ENCODE measurements at places on chromosomes 3 and 15.
A peak's percentile ranks its signal among the peaks of the same experiment; 100 is the strongest.

GRCh38 chr3:29080967-29081366, 199.9 kb upstream of the RBMS3 start:
- DNase-seq: no peak

DNA sequence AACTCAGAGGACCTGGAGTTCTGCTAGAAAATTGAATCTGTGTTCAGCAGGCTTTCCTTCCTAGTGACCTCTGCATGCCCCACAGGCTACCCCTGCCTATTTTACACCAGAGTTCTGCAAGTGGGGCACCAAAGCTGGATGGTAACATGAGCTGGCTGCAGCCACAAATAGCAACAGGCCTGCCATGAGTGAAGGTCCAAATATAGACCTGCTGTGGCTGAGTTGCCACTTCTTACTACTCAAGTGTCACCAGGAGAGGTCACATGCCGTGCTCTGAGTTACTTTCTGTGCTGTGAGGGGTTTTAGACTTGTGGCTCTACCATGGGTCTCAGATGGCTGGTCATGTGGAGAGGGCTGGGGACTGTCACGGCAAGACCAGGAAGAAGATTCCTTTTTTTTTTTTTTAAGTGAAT, at the start of gene FSD2:
Gene FSD2, minus strand, starts transcription at position 76 of the 413 bp plus-strand sequence. CDS start 18,679 bp downstream, outside the sequence.
- no peak for DNase-seq

GRCh38 chr15:64193971-64194370, 31.1 kb upstream of the PPIB start:
- DNase-seq: no peak

DNA sequence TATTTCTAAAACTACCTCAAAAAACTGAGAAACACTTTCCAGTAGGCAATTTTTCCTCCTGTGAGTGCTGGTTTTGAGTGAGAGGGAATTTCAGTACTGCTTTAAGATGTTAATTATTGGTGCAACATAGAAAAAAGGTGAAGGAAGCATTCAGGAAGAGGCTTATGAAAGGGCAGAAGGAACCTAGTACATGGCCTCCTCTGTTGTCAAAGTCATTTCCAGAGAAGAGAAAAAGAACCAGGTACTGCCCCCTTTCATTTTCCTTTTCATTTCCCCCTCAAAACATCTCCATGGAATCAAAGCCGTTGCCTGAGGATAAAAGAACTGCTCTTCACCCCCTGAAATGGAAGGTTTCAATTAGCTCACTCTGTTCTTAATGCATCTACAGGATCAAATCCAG, 19.8 kb downstream of the RARRES1 start:
- DNase-seq: no peak

DNA sequence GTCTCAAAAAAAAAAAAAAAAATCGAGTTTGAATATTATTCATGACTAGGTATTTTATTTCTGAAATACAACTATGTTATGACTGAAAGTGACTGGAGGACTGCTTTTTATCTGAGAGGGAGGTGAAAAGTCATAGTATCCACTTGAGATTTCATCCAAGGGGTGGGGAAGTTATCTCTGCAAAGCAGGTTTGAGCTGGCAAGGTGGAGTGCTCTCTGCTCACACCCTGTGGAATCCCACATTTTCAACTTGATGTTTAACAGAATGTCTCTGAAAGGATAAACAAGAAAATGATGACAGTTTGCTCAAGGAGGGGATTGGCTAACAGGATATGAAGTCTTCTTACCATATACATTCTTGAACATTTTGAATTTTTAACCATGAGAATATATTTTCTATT, 27.3 kb upstream of the SEC62 start:
- DNase-seq: no peak

GRCh38 chr3:108342837-108343486, 46.6 kb downstream of the HHLA2 start:
- no peak for DNase-seq

- DNase-seq: no peak
Measured at GRCh38 chr3:149366941-149367840, 10.3 kb downstream of the TM4SF1 start.

GRCh38 chr3:9976721-9977709, 9.6 kb downstream of the EMC3 start:
- peak; percentile 22 for DNase-seq

- no peak for DNase-seq
Measured at GRCh38 chr3:197027151-197027895, 2.3 kb downstream of the MELTF start.

DNA sequence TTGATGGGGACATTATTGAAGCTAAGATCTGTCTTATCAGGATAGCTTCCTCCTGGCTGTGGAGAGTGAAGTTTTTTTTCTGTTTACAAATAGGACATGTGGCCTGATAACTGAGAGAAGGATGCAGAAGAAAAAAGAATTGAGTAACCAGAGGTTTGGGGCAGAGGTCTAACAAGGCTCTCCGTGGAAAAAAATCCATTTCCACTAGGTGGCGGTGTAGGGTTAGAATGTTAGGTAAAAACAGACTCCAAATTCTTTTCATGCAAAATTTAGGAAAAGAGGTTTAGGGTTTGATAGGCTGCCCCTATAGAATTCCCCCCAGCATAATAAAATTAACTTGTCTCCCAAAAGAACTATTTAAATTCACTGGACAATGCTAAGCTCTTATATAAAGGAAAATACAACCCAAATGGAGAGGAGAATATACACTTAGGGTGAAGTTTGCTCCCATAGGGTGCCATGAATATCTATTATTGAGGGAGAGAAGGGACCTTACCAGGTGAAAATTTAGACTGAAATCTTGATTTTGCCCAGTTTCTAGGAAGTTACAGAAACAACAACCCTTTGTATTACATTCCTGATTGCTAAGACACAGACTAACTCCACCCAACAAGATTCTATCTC, 1560.4 kb downstream of the OTOL1 start:
- no peak for DNase-seq

DNA sequence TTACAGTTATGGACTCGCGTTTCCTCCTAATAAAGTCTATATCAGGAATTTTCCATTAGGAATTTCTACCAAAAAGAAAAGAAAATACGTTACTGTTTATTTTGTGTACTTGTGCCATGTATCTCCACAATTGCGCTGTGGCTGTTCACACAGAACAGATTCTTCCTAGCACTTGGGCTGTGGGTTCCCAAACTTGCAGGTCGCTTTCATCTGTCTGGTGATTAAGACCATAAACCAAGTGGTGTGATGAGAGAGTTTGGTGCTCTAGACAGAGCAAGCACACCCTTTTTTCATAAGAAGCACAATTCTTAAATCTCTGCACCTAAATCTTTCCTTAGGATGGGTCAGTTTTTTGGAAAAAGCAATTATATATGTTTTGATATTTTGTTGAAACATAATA, 203.3 kb downstream of the TP63 start:
- no peak for DNase-seq

- DNase-seq: no peak
Measured at GRCh38 chr15:92903631-92903965, 3.5 kb downstream of the CHD2 start.

- no peak for DNase-seq
Measured at GRCh38 chr3:20739814-20740213, 553.8 kb upstream of the SGO1 start.

DNA sequence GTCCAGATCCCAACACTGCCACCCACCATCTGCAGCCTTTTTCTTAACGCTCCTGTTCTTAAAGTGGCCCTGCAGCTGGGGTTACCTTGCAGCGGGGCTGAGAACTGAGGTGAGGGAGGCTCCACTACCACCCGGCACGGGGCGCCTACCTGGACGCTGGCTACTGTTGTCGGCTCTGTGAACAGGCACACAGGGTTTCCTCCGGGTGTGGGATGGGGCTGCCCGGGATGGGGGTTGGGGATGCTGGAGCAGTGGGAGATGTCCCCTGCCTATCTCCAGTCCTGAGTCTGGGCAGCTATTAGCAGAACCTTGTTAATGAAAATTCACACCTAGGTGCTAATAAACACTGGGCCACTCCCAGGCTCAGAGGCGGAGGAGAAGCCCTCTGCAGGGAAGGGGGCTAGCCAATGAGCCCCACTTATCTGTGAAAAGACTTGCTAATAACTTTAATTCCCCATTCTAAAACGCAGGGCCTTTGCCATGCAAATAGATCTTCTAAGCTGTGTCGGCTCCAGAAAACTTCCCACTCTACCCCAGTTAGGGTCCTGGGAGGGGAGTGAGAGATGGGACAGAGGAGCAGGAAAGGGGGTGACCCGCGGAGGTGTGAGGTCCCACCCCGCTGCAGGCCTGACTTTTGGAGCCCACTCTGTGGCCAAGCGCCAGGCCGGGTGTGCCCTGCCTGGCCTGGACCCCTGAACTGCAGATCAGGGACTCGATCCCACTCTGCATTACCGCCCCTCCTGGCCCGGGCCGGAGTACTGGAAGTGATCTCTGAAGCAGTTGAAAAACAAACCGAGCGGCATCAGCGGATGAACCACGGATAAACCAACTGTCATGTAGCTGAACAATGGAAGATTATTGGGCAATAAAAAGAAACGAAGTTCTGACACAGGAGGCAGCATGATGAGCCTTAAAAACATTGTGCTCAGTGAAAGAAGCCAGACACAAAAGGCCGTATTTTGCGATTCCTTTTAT, 3.1 kb downstream of the MESP1 start:
- no peak for DNase-seq

DNA sequence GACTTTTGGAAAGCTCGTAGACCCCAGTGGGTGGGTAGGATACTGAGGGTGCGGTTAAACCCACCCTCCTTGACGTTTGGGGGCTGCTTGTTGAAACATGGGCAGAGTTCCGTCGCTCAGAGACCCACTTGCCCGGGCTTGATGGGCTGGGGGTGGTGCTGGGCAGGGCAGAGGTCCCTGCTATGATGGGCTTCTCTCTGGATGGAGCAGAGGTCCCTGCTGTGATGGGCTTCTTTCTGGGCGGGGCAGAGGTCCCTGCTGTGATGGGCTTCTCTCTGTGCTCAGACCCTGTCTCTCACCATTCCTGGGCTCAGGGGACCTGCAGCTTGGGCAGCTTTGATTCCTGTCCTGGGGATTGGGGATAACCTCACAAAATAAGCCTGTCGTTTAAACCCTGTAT, 45.2 kb downstream of the FBLN2 start:
- DNase-seq: no peak

DNA sequence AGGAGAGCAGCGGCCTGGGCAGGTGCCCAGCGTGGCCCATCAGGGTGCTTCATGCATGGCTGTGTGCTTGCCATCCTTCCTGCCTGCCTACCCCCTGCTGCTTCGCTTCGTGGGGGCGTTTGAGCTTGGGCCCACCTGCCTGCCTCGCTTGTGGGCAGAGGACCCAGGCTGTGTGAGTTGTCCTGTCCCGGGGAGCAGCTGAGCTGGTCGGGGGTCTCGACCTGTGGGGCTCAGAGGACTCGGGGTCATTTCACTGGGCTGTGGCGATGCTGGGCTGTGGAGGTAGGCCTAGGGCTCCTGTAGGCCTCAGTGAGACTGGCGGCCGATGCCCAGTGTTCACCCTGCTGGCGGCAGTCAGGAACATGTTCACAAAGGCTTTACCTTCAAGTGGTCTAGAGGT, 12.1 kb upstream of the STAB1 start:
- no peak for DNase-seq

All from CD4-positive, alpha-beta T cell treated with Interleukin-15 for 4 hours (primary cell).